Esophagus mucosa (tissue), 1 donor: ENCODE measurements at places on chromosomes 2 and 18. TPM values are rescaled to one million over a fixed set of nuclear protein-coding genes. Genes with fewer than 3 reads are reported as not detected.

The KRTCAP3 gene
- 26.0 TPM for total RNA-seq

The MRO gene
- total RNA-seq: not detected

The BMP10 gene
- total RNA-seq: not detected

The MSTN gene
- total RNA-seq: 0.08 TPM

The ALPP gene
- total RNA-seq: not detected

The ST8SIA3 gene
- not detected for total RNA-seq

The ALKAL2 gene
- 0.44 TPM for total RNA-seq

The PDCD1 gene
- 0.20 TPM for total RNA-seq
